NCI-H446 treated with DMSO at 0.1 percent for 48 hours (cell line): ENCODE measurements at places on chromosomes 11 and 22.

DNA sequence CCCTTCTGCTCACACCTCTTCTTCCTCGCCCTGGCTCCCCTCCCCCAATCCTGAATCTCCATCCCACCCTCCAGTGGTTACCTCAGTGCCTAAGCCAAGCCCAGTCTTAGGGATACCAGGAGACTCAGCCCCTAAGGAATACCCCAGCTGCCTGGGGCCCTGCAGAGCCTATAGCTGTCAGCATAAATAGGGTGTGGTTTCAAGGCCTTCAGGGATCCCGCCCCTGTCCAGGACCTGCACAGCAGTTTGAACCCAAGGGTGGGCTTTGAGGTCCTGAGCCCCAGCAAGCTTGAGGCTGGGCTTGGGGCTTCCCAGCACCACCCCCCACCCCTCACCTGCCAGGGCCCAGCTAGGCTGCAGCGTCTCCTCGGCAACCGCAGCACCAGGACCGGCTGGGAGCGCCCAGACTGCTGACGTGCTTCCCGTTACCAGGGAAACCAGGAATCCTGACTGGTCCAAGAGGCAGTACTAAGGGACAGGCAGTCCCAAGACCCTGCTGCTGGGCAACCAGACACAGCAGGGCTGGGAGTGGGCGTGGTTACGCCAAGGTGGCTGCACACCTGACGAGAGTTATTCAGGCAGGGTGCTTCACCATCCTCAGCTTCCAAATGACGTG, 13.7 kb downstream of the APBB1 start:
- no peak for DNase-seq

DNA sequence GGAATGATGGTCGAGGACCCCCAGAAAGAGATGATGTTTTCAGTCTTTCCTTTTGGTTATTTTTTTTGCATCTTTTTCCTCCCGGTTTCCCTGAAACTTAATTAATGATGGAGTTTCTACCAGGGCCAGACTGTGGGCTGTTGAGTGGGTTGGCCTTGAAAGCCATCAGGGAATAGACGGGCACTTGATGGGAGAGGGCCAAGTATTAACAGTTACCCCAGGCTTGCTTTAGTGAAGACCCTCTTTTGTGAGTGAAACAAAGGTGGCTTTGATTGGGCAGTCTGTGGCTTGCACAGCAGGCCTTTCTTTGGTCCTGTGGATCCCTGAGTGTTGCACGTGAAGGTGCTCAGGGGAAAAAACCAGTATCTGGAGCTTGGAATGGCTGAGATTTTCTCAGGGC, 56.9 kb downstream of the AMOTL1 start:
- DNase-seq, result no peak

DNA sequence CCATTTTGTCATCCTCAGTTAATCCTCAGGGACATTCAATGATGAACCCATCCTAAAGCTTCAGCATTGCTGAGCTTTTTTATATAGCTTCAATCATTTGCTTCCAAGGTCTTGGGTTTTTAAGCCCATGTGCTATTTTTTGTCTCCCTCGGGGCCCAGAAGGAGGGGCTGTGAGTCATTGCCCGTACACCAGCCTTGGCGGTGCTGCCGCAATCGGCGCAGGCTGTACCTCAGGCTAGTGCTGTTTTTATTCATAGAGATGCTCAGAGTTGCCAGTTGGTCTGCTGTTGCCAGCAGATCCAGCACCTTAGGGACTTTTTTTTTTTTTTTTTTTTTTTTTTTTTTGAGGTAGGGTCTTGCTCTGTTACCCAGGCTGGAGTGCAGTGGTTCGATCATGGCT, 35.5 kb downstream of the ACO2 start:
- DNase-seq, result no peak

- peak; percentile 1 for DNase-seq
These were observed 69.4 kb upstream of the FGF3 start for GRCh38 chr11:69888483-69889181.

DNA sequence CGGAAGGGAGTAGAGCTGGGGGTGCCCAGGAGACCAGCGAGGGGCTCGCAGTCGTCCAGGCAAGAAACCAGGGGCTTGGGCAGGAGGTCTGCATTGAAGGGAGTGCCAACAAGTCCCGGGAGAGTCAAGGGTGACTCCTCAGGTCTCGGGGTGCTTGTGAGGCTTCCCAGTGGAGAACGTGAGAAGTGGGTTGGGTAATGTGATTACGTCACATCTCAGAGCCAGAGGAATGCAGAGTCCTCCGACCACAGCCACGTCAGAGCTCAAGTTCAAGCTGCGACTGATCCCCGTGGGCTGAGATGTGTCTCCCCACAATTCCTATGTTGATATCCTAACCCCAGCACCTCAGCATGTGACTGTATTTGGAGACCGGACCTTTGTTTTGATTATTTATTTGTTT, 89.7 kb upstream of the SHANK2 start:
- DNase-seq, result no peak

GRCh38 chr11:63837739-63838138, 1.2 kb upstream of the MARK2 start:
- DNase-seq, result no peak

DNA sequence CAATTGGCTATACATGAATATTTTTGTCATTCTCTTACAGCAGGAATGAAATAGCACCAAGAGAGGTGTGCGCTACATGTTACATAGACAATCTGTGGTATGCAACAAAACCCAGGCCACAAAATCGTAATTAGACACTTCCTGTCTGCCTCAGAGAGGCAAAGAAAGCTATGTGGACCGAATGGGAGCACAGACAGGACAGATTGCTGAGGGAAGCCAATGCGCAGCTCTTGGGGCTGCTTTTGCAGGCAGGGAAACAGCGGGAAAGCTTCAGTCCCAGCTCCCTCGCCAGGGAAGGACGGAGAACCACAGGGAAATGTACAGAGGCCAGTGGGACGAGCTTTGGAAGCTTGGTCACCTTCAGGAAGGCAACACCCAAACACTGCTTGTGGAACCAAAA, 40.9 kb downstream of the SERPINH1 start:
- no peak for DNase-seq

GRCh38 chr11:131664816-131665215, 294.4 kb downstream of the NTM start:
- DNase-seq, result no peak

DNA sequence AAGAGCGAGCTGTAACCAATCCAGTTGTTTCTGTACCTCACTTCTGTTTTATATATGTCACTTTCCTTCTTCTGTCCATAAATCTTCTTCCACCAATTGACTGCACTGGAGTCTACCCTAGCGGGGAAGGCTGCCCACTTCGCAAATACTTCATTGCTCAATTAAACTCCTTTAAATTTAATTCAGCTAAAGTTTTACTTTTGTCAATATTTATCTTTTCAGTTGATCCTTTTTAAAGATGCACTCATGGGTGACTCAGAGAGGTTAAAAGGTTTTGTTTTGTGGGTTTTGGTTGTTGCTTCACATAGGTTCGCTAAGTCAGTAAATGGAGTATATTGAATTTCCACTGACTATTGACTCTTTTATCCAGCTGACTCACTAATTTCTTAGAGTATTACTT, 597.2 kb downstream of the DLG2 start:
- DNase-seq, result no peak

DNA sequence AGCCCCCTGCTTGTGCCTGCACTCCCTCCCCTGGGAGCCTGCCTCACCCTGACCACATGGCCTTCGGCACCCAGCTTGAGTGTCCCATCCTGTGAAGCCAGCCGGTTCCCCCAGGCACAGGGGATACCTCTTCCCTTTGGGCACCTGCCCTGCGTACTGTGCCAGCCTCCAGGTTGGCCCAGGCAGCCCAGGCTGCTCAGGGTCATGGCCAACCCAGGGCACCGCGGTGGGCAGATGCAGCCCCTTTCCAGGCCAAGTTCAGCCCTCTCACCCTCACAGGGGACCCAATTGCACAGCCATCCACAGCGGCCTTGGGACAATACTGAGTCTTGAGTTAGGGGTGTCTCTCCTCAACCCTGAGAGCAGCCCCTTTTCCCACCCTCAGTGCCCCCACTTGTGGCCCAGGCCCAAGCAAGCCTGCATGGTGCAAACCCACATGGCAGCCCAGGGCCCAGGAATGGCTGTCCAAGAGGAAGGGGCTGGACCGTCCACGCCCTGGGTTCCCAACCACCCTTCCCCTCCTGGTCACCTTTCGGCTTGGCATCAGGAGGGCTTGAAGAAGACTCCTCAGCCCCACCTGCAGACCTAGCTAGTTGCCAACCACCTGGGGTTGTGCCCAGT, 87.7 kb downstream of the CDKN1C start:
- DNase-seq, result no peak

DNA sequence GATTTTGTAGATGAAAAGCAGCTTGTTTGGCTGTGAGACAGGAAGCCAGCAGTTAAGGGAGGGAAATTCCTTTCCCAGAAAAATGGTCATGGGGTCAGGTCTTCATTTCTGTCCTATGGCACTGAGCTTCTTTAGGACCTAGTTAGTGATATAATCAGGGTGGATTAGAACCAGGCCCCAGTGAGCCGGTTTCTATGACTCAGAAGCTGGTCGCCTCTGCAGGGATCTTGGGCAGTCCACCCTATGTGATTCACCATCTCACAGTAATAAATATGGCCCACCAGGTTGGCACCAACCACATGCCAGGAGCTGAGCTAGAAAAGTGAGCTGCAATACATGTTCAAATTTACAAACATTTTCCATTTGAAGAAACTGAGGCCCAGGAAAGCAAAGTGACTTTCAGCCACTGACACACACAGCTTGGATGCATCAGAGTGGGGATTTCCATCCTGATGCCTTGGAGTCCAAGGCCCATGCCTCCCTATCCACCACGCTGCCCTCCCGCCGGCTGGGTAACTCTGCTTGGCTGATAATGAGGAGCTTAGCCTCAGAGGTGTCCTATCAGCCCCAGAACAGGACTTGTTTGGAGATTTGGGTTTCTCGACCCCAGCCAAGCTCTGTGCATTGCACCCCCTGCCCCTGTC, 42.0 kb downstream of the CD82 start:
- no peak for DNase-seq

- peak; percentile 17 for DNase-seq
These were observed 16.9 kb upstream of the SPTY2D1 start for GRCh38 chr11:18650859-18651557.

DNA sequence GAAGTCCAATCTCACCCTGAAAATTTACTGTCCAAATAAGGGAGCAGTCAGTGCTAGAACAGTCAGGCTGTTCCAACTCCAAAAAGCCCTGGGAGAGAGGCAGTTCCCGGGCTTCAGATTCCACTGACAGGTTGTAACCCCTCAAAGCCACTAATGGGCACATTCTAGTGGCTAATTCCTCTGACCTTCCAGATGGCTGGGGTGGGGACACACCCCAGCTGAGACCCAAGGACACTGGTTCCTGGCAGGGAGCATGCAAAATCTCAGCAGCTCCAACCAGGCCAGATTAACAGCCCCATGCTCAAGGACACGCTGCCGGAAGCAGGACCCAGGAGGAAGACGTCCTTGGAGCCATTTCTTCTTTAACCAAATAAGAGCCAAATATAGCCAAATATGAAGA, 92.7 kb downstream of the RPL27A start:
- no peak for DNase-seq

DNA sequence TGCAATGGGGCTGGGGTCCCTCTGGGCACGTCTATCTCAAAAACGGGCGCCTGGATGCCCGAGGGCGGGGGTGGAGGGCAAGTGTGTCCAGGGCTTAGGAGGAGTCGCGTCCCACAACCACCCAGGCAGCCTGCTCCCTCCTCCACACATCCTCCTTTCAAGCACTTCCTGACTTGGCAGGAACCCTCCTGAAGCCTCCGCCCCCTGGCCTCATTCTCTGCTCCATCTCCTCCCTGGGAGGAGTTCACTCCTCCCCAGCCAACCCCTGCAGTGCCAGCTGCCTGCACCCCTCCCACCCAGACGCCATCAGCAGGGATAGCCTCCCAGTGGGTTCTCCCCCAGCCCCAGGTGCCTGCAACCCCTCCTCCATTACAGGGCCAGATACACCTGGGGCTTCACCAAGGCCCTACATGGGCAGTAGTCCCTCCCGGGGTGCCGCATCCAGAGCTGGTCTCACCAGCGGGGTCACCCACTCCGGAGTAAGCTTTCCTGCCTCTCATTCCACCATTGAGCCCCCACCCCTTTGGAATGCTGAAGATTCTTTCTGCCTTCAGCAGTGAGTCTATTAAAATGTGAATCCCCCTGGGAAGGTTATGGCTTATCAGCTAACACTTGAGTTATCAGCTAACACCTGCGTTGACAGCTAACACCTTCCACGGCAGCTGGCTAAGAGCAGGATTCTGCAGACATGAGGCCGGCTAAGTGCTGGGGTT, 24.4 kb downstream of the RTN4R start:
- DNase-seq, result peak; percentile 74

DNA sequence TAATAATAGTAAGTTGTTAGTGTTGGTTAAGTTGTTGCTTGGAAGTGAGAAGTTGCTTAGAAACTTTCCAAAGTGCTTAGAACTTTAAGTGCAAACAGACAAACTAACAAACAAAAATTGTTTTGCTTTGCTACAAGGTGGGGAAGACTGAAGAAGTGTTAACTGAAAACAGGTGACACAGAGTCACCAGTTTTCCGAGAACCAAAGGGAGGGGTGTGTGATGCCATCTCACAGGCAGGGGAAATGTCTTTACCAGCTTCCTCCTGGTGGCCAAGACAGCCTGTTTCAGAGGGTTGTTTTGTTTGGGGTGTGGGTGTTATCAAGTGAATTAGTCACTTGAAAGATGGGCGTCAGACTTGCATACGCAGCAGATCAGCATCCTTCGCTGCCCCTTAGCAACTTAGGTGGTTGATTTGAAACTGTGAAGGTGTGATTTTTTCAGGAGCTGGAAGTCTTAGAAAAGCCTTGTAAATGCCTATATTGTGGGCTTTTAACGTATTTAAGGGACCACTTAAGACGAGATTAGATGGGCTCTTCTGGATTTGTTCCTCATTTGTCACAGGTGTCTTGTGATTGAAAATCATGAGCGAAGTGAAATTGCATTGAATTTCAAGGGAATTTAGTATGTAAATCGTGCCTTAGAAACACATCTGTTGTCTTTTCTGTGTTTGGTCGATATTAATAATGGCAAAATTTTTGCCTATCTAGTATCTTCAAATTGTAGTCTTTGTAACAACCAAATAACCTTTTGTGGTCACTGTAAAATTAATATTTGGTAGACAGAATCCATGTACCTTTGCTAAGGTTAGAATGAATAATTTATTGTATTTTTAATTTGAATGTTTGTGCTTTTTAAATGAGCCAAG, 2.7 kb downstream of the NEAT1 start:
- no peak for DNase-seq

DNA sequence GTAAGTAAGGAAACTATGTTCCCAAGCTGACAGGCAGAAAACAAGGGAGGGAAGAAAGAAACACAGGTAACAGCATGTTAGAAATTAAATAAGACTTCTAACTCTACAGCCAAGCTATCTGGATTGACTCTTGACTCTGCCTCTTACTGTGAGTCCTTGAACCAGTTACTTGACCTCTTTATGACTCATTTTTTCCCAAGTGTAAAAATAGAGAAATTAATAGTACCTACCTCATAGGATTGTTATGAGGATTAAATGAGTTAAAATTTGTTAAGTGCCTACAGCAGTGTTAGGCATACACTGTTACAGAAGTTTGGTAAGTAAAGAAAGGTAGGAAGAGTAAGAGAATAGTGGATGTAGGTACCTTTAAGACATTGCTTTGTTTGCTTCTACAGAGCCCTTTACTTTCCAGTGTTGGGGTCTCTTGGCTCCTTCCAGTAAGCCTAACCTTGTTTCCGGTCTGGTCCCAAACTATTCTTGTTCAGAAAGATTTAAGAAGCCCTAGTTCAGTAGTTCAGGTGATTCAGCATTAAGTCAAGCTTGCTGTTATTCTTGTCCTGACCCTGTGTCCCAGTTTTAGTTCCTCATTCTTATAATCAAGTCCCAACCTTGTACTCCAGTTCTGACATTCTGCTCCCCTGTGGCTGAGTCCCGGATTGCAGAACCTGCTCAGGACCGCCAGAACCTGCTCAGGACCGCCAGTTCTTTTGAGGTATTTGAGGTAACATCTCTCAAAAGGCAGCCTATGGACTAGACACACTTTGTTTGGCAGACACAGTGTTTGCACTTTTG, 963.4 kb upstream of the CCDC90B start:
- DNase-seq, result no peak

GRCh38 chr11:35404388-35404775, 15.0 kb downstream of the SLC1A2 start:
- no peak for DNase-seq
